ENCODE measurements at places on chromosomes 3 and 15.

DNA sequence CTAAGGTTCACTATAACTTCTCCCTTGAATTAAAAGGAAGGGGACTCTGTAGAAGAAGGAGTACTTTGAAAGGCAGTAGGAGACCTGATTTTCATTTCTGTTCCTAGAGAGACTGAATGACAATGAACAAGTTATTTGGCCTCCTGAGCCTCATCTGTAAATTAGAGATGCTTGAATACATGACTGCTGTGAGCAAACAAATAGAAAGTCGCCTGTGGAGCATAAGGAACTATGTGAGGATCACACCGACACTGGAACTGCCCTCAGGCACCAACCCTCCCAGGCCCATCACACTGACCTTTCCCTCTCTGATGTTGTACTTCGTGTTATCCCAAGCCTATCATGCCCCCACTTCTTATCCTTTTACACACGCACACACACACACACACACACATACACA is 48.6 kb downstream of the IMPG2 start:
- no peak for DNase-seq

GRCh38 chr3:17510265-17510664 is 232.2 kb downstream of the TBC1D5 start:
- no peak for DNase-seq

GRCh38 chr3:127678611-127679533 is 6.1 kb downstream of the ABTB1 start:
- no peak for DNase-seq

- peak; percentile 87 for DNase-seq
Measured at GRCh38 chr15:70508561-70509281, 254.6 kb downstream of the UACA start.

DNA sequence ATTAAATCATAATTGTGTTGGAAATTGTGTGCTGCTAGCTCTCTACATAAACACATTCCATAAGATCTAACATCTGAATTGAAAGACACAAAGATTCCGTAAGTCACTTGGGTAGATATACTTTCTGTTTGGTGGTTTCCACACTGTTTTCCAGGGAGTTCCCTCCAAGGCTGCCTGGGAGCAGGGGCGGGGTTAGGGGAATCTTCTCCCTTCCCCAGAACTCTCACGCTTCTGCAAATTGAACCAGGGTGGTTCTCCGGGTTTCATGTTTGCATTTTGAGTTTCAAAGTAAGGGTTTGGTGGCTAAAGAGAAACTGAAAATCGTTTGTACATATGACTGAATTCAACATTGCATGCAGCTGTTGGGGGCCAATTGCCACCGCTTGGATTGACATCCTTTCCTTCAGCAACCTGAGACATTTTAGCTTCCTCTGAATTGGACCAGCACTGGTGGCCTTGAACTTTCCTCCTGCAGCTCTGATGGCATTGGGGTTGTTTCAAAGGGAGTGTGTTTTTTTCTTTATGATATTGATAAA is 192.7 kb upstream of the FEZF2 start:
- no peak for DNase-seq

DNA sequence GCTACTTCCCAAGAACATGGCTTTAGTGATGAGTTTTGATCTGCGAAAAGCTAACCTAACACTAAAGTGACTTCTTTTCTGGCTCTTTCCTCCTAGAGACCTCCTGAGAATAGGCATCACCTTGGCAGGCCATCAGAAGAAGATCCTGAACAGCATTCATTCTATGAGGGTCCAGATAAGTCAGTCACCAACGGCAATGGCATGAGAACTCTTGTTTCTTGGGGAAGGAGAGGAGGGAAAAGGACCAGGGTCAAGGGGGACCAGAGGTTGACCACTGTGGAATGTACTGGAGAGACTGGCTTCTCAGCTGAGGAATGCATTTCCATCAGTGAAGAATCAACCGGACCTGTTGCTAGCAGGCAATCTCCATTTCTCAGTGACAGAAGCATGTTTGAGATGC is 463.9 kb downstream of the EPHB1 start:
- DNase-seq = no peak

DNA sequence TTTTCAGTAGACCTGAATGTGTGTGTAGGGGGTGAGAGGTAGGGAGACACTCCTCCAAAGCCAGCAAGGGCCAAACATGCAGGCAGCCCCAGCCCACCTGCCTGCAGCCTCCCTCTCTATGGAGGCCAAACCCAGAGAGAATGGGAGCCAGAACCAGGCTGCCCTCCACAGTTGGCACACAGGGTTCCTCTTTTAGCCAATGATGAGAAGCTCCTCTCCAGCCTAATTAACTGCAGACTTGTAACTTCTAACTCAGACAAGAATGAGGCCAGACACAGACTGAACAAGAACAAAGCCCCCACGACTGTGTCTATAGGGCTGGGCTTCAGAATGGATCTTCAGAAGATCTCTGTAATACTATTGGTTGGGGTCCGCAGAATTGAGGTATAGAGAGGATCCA is 12.3 kb upstream of the TLE3 start:
- DNase-seq = no peak

DNA sequence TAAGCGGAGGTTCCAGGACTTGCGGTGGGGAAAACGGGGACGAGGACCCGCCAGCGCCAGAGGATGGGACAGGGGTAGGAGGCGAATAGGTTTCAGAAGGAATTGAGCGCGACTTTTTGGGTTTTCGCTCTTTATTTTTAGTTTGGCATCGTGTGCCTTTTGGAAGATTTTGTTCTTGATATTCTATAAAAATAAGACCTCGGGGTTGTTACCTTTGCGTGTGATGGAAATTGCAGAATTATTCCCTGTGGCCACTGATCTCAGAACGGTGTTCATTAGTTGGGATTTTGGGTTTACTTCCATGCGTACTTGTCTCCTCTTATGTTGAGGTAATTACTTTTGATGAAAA is 453 bp upstream of the CCDC14 start:
- no peak for DNase-seq

DNA sequence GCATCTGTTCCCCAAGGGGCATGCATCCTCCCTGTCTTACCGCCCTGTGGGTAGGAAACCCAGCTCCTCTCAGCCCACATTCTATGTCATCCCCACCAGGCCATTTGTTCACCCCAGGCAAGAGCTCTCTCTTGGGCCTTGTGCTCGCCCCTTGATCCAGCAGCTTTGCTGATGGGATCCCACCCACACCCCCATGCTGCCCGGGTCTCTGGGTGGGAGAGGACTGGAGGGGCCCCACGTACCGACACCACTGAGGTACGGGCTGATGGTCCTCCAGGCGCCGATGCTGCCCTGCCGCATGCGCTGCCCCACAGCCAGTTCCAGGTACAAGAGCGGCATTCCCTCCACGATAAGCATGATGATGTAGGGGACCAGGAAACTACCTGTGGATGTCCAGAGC is 14.5 kb downstream of the SLC6A20 start:
- no peak for DNase-seq

DNA sequence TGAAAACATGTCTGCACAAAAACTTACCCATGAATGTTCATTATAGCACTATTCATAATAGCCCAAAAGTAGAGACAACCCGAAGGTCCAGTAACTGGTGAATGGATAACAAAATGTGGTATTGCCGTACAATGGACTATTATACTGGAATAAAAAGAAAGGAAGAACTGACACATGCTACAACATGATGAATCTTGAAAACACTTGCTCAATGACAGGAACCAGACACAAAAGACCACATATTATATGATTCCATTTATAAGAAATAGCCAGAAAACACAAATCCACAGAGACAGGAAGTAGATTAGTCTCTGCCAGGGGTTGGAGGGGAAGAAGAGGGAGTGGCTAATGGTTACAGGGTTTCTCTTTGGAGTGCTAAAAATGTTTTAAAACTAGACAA is 18.3 kb downstream of the SHC4 start:
- DNase-seq = no peak

GRCh38 chr3:193928354-193929209 is 207.4 kb upstream of the HES1 start:
- no peak for DNase-seq

GRCh38 chr15:93152951-93153350 is 63.9 kb upstream of the RGMA start:
- DNase-seq = no peak

DNA sequence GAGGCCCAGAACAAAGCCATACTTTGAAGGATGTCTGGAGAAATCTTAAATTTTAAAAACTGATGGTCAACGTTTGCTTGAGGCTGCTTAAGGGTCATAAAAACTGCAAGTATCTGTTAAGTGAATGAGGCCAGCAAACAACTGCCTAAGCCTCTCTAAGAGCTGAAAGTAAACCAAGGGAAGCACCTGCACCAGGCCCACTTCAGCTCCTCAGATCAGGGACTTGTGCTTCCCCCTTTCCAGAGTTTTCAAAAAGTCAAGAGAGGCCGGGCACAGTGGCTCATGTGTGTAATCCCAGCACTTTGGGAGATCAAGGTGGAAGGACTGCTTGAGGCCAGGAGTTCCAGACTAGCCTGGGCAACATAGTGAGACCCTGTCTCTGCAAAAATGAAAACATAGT is 9.1 kb downstream of the FBXL22 start:
- no peak for DNase-seq

DNA sequence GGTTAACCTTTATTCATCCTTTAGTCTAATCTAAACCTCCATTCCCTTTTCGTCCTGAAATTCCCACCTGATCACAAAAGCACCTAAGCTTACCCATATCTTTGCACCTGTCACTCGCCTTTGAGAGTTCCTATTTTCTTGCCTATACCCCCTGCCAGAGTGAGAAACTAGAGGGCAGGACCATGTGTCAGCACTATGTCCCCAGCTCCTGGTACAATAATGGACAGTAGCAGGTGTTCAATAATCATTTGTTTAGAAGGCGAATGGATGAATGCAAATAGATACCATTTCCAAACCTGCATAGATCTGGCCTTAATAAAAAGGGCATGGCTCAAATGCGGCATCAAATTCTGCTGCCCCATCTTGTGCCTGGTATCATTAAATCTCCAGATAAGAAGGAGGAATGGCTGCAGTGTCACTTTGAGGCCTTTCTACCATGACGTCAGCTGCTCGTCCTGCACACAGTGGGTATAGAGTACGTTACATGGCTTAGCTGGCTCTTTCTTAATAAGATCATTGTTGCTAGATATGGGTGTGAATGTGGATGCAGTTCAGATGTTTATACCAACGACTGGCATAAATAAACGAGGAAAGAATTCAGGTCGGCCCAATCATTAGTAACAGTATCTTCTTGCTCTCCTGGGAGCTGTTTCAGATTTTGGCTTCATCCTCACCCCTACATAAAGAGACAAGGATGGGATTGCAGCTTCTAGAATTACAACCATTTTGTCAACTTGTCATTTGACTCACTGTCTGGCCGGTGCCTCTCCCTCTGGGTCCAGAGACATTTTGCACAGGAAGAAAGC is 148.7 kb downstream of the RORA start:
- no peak for DNase-seq

DNA sequence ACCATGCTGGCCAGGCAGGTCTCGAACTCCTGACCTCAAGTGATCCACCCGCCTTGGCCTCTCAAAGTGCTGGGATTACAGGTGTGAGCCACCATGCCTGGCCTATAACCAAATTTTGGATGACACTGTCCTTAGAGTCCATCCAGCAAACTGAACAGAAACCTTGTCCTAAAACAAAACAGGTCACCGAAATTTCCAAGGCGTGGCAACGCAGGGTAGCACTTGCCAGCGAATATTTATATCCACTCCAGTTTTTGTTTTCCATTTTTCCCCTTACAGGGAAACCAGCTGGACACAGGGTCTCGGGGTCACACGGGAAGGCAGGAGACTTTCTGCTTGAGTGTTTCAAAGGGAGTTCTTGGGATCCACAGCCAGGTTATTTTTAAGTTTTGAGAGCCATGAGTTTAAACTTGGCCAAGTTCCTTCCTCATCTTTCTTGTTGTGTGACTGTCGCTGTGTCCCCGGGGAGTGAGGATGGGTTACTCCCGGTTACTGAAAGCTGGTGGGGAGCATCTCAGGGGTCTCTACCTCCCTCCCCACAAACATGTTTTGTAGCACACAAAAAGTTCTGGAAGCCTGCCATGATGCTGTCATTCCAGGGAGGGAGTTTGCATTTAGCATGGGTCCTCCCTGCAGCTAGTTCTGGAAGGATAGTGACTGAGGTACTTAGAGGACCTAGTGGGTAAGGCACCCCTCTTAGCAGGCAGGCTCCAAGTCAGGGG is 12.6 kb downstream of the LIMD1 start:
- peak; percentile 20 for DNase-seq

DNA sequence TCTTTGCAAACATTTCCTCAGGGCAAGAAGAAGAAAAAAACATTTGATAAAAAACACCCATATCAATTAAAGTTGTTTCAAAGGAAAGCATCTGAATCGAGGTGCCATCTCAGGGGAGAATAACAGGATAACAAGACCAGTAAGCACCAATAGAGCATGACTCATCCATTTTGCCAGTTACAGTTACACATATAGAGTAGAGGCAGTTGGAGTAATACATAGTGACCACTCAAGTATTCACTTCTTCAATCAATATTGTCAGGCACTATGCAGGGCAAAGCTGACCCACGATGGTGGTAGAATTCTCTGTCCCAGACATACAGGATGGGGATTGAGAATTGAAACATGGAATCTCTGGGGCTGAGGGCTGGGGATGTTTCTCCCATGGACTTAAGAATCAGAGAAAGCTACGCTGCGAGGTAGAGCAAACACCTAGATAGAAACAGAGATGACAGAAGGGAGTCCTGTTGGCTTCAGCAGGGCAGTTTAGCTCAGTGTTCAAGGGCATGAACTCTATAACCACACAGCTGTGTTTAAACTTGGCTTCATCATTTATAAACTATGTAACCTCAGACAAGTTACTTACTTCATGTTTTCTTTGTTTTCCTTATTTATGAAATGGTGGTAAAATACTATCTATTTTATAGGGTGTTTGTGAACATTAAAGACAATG is 186.4 kb upstream of the NANOGP8 start:
- peak; percentile 73 for DNase-seq

- no peak for DNase-seq
Measured at GRCh38 chr3:183252118-183252782, 803 bp upstream of the B3GNT5 start.

DNA sequence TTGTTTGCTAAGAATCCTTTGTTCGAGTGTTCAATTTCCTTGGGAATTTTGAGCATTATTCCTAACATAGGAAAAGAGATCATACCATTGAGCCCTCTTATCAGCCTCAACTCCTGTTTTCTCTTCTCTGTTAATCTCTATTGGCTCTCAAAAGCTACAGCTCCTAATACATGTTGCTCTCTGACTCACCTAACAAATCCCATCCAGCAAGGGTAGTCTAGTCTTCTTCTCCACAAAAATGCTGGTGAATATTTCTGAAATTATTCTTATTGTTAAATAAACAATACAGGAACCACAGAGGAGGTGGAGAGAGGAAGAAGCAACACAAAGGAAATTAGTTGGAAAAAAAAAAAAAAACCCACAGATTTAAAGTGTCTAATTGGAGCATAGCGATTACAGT is 325.8 kb upstream of the NAALADL2 start:
- DNase-seq = peak; percentile 67

- peak; percentile 91 for DNase-seq
Measured at GRCh38 chr3:33658991-33659848, 58.8 kb downstream of the CLASP2 start.

GRCh38 chr3:69675786-69676530 is 63.3 kb upstream of the MITF start:
- DNase-seq = no peak

GRCh38 chr15:88542342-88542733 is 4.1 kb downstream of the DET1 start:
- peak; percentile 42 for DNase-seq

Measured in HCEC 1CT (cell line).